Effector CD8-positive, alpha-beta T cell (primary cell): ENCODE measurements at places on chromosomes 5 and 9.

DNA sequence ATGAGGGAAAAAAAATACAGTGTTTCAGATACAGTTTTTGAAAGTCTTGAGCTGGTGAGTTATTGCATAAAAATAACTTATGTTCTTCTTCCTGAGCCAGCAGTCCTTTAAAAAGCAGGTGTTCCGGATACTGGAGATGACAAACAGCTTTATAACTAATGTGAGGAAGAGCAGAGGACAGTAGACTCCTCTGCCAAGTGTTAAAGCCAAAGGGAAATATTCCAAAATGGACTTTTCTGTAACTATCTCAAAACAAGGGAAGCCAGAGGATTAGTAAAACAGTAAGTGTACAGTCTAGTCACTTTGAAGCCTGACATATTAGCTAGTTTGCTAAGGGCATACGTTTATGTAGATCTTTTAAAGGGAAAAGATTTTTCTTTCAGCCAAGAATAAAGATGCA lies 11.0 kb upstream of the SNCAIP start:
- DNase-seq = no peak

DNA sequence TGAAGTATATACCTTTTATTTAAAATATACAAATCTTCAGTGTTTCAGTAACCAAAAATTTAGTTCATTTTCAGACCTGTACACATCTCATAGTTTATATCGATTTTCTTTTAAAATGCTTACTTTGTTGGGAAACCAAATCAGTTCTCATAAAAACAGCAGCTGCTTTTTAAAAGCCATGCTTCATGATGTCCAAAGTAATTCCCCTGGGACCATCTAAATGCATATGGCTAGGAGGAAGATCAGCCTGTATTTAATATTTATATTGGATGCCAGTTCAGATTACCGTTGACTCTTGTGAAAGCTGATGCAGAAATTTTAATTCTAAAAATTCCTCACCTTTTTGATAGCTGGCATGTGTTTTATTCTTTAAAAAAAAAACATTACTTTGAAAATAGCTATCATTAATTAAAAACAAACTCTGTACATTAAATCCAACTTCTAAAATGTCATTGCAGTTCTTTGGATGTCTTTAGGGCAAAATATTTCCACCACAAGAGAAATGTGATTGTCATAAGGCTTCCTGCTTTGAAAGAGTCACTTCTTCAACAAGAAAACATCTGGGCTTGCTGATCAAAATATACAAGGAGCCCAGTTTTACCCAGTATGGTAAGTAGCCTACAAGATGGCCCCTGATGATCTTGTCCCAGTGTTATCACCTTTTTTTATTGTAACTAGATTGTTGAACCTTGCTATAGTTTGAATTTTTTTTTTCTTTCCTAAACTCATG lies 1242.9 kb upstream of the CDH6 start:
- no peak for DNase-seq

GRCh38 chr5:91166059-91166807 lies 216.9 kb downstream of the ARRDC3 start:
- DNase-seq = no peak

- DNase-seq = peak; percentile 65
Measured at GRCh38 chr9:127955294-127956015, 17.8 kb upstream of the DPM2 start.

DNA sequence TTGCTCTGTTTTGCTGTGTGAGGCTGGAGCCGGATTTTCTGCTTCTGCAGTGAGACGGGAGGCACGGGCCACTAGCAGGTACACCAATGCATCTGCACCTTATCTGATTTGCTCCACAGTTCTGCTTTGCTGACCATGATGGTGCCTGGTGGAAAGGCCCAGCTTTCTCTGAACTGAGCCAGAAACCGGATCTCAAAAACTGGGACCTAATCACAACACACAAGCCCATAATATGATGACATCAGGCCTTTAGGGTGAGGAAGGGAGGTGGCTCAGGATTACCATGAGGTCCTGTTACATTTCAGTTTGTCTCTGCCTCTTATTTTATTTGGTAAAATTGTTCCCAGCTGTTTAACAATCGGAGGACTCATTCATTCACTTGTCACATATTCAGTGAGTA lies 49.8 kb downstream of the FGF1 start:
- DNase-seq = no peak

- no peak for DNase-seq
Measured at GRCh38 chr5:81288021-81288433, 13.4 kb upstream of the ZCCHC9 start.

DNA sequence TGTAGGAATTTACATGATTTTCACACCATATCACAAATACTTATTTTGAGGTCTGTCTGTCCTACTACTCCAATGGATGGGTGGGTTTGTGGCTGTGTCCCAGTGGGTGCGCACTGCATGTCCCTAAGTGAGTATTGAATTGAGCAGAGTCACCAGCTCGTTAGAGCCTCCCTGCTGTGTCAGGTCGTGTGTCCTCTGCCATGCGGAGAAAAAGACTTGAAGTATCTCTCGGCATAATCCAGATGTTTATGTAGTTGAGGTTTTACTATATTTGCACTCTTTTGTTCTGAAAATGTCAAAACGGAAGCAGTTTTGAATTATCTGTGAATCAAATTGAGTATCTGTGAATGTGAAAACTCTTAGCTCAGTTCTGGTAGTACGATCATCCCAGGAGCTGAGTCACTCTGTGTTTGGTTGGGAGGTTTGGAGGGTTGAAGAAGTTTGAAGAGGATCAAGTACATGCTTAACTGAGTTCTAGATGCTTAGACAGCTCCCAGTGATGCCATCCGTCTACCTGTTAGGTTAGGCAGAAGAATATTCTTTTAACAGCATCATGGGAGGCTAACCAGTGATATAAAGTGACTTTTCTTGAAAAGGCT lies 194.2 kb downstream of the TENT4A start:
- no peak for DNase-seq

DNA sequence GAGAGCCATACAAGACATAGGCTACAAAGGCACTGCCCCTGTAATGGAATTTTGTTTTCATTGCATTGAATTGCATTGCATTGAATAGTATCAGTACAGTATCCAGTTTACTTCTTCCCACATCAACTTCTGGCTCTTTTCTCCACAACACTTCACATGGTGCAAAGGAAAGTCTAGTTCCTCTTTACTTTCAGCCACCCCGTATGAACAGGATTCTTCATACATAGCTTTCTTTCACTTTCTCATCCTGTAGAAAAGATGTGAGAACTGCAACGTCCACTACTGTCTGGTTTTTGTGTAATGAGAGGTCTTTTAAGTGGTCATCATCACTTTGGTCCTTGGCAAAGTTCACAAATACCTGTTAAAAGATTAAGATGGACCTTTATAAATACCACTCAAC lies 20.2 kb downstream of the NIPSNAP3B start:
- no peak for DNase-seq

DNA sequence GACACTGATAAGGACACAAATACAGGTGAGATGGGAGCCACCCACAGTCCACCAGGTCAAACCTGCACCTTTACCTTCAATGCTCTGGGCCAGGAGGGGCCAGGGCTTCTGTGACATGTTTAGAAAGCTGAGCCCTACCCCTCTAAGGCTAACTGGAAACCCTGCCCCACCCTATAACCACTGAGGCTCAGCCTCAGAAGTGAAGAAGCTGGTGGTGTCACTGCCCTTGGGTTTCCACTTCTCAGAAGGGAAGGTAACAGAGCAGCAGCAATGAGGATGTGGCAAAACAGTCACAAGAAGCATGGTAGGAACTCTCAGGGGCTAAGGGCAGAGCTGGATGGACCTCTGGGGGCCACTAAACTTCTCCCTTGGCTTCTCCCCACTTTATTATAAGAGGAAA lies 6.0 kb downstream of the PDGFRB start:
- no peak for DNase-seq

DNA sequence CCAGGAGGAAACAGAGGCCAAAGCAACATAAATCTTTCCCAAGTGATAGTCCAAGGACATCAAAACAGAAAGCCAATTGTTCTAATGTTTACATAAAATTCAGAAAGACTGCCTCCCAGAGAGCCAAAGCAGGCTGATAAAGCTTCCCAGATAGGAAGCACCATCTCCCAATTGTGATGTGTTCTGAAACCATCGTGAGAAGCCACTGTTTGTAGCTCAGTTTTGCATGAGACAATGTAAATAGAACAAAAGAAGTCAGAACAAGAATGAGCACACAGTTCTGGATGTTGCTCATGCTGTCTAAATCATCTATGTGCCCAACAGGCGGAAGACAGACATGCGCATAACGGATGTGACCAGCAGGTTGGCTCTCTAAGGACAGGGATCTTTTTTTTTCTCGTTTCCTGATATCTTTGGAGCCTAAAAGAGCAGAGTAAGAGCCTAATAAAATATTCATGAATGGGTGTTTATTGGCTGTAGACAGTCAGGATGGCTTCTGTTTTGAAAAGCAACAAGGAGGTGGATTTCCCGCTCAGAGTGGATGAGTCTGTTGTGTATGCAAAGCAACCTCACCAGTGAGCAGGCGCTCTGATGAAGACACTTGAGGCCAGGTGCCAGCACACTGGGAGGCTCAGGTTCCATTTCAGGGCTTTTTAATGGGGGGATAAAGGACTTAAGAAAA lies 113.6 kb downstream of the GNA14 start:
- no peak for DNase-seq

DNA sequence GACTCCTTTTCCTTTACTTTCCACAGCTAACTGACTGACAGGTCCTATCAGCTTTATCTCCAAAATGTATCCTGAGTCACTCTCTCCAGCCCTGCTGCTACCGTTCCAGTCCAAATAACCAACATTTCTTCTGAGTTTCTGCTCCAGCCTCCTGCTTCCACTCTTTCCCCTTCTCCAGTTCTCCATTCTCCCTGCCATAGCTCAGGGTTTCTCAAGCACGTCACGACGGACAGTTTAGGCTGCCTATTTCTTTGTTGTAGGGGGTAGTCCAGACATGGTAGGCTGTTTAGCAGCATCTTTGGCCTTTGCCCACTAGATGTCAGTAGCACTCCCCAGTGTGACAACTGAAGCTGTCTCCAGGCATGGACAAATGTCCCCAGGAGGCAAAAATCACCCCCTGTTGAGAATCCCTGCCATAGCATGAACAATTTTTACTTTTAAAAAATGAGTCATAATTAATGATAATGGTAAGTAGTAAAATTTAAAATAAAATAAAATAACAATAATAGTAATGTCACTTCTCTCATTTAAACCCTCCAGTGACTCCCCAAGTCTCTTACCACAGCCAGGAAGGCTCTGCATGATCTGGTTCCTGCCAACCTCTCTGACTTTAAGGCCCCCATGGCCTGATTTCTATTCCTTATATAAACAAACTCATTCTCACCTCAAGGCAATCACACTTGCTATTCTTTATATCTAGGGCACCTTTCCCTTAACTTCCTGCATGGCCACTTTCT lies 105.4 kb upstream of the FER start:
- peak; percentile 15 for DNase-seq

GRCh38 chr5:170536525-170536924 lies 32.7 kb downstream of the KCNIP1 start:
- DNase-seq = no peak

GRCh38 chr5:765948-766631 lies 18.4 kb downstream of the ZDHHC11B start:
- DNase-seq = no peak

- DNase-seq = no peak
Measured at GRCh38 chr9:68949271-68950000, 64.5 kb downstream of the PRKACG start.

GRCh38 chr5:167336161-167336560 lies 955.3 kb upstream of the WWC1 start:
- no peak for DNase-seq

GRCh38 chr9:70601000-70601951 lies 186.8 kb upstream of the KLF9 start:
- DNase-seq = no peak

DNA sequence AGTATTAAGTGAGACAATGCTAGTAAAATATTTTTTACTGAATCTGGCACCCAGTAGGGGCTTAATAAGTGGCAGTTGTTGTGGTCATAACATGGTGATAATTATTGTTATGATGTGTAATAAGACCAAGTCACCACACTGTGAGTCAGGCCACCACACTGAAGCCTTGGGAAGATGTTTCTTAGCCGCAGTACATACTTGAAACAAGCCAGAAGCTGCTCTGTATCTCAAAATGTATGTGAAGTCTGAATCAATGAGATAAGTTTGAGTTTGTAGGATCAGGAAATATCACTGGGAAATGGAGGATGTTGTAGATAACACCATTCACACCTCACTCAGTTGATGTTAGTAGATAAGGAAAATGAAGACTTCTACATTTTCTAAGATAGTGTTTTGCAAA lies 51.3 kb upstream of the PTPN3 start:
- no peak for DNase-seq

DNA sequence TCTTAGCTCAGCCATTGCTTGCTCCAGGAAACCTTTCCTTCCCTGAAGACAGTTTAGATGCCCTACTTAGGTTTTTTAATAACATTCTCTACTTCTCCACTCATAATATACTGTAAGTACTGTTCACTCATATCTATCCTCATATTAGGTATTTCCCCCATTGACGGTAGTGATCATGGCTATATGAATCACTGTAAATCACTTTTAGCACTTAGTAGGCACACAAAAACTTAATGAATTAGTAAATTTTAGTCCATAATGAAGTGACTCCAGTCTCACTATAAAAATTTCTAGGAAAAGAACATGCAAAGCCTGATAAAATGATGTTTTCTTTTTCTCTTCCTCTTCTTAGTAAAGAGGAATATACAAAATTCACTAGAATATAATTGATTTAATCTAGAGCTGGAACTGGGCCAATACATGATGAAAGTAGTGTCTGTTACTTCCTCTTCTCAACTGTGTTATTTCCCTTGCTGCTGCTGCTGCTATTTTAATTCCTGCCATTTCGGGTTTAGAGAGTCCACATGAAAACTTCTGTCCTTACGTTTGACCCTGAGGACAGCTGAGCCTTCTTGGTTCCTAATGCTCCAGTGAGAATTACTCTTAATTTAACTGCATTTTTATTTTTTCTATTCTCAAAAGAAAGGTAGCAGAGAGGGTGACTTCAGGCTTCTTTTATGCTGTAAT lies 73.5 kb downstream of the LNPEP start:
- DNase-seq = no peak

DNA sequence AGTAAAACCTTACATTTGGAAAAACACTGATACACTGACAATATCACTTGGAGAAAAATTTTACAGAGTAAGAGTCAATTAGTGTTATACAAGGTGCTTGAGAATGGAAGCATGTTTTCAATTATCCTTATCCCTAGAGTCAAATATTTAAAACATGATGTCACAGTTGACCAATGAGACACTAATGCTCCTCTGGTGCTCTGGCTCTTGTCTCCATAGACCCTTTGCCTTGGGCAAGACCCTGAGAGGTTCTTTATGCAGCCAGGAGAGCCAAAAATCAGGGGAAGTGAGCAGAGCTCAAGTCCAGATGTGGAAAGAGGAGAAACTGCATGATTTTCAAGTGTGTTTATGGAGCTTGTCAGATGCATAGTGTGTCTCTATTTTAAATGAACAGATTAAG lies 153.9 kb downstream of the MARCHF11 start:
- DNase-seq = no peak

GRCh38 chr9:127076860-127077643 lies 45.4 kb downstream of the ANGPTL2 start:
- DNase-seq = no peak

DNA sequence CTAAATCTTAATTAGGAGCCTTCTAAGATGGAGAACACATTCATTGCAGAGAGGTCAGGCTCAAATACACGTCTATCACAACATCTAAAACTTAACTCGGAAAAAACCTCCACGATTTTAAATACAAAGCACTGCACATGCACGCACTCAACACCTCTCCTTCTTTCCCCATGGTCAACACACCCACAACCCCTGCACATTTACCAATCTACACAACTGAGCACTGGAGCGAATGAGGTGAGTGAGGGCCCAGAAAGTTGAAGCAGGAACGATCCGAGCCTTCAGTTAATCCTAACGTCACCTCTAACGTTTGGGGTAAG lies 278 bp upstream of the NIPSNAP3A start:
- no peak for DNase-seq

- no peak for DNase-seq
Measured at GRCh38 chr9:104923740-104924139, 4.2 kb downstream of the ABCA1 start.
